ENCODE measurements at places on chromosomes 7 and 10.

GRCh38 chr7:98729121-98729520 lies 112.0 kb downstream of the NPTX2 start:
- DNase-seq: no peak

- no peak for DNase-seq
Observed at GRCh38 chr7:14341200-14341775, 351.8 kb upstream of the ETV1 start.

DNA sequence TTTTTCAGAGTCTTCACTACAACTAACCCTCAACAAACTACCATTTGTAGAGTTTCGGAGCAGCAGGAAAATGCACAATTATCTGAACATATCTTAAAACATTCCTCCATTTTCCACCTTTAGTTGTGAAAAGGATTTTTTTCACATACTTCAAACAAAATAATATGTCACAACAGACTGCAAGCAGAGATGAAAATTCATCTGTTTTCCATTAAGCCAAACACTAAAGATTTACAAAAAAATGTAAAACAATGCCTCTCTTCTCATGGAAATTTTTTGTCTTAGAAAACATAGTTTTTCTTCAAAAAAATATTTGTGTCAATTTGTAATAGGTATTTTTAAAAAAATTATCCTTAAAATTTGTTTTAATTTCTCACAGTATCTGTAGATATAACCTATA lies 98.9 kb downstream of the ARHGAP12 start:
- DNase-seq: no peak

DNA sequence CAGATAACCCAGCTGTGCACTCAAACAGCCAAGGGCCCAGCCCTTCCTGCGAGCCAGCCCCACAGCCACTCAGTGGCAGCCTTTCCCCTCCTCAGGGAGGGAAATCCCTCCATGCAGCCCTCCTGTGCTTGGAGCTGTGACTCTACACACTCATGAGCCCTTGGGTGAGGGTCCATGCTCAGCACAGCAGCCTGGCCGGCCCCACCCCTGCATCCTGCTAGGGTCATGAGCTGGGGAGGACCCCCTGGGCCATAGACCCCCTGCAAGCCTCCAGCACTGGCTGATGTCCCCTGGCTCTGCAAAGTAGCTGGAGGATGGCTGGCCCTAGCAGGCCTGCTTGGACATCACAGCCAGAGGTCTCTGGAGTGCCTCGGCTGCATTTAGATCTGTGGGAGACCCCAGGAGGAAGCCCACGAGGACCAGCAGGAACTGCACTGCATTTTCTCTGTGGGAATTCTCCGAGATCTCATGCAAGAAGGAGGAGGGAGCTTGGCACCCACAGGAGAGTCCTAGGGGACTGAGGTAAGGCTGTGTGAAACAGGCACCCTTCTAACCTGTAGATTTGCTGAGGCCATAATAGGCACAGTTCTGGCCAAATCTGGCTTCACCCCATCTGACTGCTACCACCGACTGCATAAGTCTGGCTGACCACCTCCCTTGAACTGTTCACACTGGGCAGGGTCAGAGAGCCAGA lies 17.4 kb downstream of the TMEM273 start:
- DNase-seq: no peak

DNA sequence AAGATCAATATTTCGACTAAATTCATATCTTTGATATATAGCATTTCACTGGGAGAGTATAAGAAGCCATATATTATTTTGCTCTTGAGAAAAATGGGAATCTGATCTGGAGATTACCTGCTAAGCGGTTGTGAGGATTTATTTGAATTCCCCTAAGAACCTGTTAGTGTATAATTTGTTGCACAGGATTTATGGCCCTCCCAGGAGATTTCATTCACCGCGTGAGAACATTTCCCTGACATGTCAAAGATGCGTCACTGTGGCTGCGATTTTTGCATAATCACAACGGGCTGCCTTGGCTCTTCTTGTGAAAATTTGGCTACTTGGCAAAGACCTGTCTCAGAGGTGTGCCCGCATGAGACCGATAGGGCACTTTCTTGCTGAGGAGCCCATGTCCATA lies 184.7 kb upstream of the PFKP start:
- DNase-seq: no peak
